ENCODE measurements at places on chromosomes 16 and 17. TPM values are rescaled to one million over a fixed set of nuclear protein-coding genes. Genes with fewer than 3 reads are reported as not detected.
A peak's percentile ranks its signal among the peaks of the same experiment; 100 is the strongest.

GRCh38 chr16:50238868-50239301 lies 27.5 kb upstream of the ADCY7 start:
- no peak for DNase-seq

DNA sequence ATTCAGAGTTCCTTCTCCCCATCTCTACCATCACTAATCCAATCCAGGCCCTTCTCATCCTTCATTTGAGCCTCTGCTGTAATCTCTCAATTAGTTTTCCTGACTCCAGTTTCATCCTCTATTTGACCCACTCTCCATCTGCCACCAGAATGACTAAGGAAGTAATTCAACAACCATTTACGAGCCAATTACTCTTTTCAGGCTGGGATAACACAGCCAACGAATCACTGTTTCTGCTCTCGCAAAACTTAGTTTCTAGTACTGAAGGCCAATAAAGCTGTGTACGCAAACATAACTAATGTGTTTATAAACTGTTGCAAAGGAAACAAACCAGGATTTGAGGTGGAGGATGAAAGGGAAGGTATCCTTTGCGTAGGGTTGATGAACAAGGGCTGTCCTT lies 53.7 kb downstream of the MAP2K6 start:
- no peak for DNase-seq

The C17orf107 gene
- not detected for total RNA-seq

- no peak for DNase-seq
Observed at GRCh38 chr16:87107201-87107600, 210.0 kb downstream of the C16orf95 start.

The MCRIP1 gene
- total RNA-seq, result 36.2 TPM

- no peak for DNase-seq
Observed at GRCh38 chr16:75792771-75793492, 66.6 kb upstream of the CPHXL start.

DNA sequence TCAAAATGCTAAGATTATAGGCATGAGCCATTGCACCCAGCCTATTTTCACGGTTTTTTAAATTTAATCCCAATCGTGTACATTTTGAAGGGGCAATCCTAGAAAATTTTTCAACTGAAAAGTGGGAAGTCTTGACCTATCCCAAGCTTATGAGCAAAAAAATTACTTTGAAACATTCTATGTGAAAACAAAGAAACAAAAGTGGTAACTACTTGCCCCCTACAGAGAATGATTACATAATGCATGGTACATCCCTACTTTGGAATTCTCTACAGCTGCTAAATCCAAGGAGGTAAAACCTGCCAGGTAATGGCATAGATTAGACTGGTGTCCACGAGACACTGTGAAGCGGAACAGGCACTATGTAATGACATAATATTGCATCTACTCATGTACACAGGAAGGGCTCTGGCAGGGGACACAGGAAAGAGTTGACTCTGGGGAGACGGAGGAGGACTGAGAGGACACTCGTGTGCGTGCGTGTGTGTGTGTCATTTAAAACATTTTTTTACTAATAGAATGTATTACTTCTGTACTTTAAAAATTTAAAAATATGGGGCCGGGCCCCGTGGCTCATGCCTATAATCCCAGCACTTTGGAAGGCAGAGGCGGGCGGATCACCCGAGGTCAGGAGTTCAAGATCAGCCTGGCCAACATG lies 15.7 kb downstream of the ASGR2 start:
- DNase-seq, result no peak

DNA sequence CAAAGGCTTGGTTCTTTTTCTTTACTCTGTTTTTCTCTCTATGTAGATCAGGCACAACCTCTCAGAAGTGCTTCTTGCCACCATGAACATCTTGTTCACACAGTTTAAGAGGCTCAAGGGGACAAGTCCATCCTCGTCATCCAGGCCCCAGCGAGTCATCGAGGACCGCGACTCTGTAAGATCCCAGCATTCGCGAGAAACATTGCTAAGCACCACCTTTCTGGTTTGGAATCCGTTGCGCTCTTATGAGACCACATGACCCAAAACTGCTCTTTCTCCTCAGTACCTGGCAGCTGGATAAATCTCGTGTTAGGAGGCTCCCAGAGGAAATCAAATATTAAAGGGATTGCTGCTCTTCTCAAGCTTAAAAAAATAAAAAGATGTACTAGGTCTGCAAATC lies 23.3 kb upstream of the SLC12A3 start:
- DNase-seq, result no peak

The PIK3R6 gene
- total RNA-seq, result 0.16 TPM

GRCh38 chr17:8255499-8255898 lies 6.4 kb downstream of the PFAS start:
- DNase-seq, result no peak

The STARD3 gene
- 41.7 TPM for total RNA-seq

DNA sequence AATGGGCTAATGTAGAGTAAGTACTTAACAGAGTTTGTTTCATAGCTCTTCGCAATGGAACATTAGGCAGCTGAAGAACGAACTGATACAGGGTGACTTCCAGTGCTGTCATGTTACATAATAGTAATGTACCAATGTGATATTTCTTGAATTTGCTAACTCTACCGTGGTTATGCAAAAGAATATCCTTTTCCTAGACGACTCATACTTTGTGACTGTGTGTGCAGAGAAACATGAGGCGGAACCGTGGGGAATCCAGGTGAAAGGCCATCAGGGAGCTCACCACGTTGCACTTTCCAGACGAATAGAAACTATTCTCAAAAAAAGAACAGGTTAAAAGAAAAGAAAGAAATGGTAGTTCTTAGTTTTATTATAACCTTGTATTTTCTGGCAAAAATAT lies 13.2 kb downstream of the NOB1 start:
- no peak for DNase-seq

The KCNH6 gene
- not detected for total RNA-seq

DNA sequence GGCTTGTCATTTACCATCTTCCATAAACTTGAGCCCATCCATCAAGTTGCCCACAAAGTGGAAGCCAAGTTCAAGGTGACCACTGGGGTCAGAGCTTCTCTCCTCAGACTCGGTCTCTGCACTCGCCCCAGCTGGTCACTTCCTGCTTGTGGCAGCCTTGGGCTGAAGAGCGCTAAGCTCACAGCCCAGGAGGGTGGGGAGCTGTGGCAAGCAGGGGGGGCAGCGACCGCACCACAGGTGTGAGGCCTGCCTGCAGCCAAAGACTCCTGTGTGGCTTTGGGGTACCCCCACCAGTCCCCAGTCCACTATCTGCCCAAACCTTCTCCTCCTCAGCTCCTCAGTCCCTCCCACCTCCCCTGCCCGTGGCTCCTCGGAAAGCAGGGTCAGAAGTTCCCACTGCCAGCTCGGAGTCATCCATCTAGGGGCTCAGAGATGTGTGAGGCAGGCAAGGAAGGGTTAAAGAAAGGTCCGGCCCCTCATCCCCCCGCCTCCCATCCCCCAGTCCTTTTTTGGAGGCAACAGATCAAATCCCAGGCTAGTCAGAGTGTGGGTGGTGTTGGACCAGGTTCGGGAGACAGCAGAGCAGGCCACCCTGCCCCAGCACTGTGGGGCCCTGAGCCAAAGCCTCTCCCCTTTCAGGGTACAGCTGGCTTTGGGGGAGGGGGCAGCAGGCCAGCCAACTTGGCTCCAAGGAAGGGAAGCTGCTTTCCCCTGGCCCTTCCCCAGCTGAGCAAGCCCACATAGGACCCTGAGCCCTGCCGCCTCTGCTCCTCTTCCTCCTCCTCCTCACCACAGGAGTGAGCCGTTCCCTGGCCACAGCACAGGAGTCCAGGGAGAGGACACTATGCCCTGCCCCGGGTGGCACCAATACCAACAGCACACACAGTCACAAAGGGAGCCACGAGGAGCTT lies 3.2 kb downstream of the CSF3 start:
- DNase-seq, result peak; percentile 90

- no peak for DNase-seq
Observed at GRCh38 chr16:22337849-22338635, 36.4 kb downstream of the CDR2 start.

DNA sequence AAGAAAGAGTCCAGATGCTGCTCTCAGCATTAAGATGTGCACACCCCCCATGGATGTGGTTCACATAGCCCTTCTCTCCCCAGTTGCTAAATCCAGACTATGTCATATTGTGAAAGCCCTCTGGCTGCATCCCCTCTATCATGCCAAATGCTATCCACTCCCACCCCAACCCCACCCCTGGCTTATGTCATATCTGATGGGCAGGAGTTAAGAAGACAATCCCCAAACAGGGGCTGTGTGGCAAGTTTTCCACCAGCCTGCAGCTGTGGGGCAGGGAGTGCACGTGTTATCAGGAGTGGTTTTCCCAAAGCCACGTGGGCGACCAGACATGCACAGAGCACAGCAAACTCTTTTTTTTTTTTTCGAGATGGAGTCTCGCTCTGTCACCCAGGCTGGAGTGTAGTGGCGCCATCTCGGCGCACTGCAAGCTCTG lies 10.0 kb downstream of the FAM117A start:
- no peak for DNase-seq

GRCh38 chr16:53773150-53773846 lies 69.3 kb downstream of the FTO start:
- no peak for DNase-seq

The ABCA8 gene
- 23.3 TPM for total RNA-seq

The MFAP4 gene
- total RNA-seq, result 11.0 TPM

DNA sequence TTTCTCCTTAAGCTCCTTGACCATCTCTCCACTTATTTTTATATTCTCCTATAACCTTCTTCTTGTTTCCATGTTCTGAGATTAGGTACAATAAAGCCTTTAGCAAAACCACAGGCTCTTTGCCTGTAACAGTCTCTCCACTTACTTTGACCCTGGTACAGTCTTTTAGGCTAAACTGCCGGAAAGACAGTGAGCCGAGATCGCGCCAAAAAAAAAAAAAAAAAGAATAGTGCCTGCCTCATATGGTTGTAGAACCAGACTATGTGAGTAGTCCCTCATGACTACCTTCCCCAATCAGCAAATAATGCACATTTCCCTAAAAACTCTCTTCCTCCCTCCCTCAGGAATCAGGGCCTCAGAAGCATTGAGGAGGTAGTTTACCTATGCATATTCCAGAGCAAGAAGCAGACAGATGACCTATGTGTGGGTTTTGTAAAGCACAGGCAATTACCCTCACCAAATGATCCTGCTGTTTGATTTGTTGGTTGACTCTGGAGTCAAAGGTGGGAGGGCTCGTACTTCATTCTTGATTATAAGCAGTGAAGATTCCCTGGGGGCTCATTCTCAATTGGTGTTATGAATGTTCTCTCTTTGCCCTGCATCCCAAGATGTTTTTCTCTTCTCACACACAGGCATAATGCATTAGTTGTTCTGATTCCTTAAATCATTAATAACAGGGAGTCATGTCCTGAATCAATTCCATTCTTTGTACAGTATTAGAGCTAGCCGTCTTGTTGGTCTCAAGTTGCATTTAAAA lies 8.9 kb upstream of the NME1 start:
- DNase-seq, result no peak

DNA sequence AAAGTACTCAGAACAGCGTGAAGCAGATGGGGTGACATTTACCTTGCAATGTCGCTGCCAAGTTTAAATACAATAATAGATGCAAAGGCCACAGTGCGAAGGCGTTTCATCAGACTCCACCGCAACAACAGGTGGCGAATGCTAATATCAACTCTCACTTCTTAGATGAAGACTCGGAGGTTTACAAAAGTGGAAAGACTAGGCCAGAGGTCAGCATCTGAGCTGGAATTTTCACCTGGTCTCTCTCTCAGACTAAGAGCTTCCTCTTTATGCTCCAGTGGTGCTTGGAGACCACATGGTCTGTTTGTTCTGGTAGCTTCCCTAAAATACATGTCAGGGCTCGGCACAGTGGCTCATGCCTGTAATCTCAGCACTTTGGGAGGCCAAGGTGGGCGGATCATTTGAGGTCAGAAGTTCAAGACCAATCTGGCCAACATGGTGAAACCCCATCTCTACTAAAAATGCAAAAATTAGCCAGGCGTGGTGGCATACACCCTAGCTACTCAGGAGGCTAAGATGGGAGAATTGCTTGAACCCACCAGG lies 169.1 kb downstream of the XYLT1 start:
- peak; percentile 56 for DNase-seq

DNA sequence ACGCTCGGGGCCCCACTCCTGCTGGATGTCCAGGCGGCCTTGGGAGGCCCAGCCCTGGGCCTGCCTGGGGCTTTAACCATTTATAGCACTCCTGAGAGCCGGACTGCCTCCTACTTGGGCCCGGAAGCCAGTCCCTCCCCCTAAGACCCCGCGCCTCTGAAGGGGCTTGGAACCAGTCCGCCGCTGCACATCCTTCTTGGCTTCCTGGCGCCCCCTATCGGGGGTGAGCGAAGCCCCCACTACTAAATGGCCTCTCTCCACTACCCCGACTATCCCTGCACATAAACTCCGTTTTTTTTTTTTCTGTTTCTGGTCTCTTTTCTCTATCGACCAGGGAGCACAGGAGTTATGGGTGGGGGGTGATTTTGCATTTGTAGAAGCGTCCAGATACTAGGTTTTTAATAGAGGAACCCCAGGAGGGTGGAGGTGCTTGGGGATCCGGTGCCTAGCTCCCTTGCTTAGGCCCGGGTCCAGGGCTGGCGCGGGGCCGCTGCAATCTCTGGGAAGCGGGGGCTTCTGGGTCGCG lies 633 bp upstream of the NOL3 start:
- no peak for DNase-seq

The GPRC5C gene
- 134 TPM for total RNA-seq

DNA sequence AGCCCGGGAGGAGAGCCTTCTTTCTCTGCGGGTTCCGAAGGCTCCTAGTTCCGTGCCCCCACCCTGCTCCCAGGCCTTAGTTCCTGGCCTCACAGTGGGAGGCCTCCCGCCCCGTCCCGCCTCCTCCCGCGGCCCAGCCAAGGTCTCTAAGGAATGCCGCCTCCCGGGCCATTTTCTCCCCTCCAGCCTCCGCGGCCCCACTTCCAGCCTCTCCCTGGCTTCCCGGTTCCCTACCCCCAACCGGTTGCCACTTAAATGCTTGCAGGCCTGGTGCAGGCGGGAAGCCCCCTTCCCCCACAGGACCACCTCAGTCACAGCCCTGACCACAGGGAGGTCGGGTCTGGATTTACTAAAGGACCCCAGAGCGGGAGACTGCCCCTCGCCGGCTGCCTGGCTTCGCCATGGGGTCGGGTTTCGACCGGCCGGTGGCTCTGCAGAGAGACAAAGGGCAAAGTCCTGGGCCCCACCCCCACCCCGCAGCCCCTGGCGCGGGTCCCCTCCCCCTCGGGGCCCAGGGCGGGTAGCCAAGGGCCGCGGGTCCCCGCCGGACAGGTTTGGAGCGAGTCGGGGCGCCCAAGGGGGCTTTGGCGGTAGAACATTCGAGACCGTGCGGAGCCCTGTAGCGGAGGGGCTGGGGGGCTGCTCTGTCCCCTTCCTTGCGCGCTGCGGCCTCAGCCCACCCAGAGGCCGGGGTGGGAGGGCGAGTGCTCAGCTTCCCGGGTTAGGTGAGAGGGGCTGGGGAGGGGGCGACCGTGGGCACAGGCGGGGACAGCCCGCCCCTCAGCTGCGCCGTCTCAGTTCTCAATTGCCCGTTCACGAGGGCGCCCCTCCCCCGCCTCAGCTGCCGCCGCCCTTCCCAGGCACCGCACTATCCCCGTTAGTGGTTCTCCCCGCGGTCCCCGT lies 16.4 kb downstream of the IGF2BP1 start:
- no peak for DNase-seq

- DNase-seq, result no peak
Observed at GRCh38 chr16:28845293-28845692, 855 bp downstream of the TUFM start.

The OR2C1 gene
- total RNA-seq, result not detected

- DNase-seq, result no peak
Observed at GRCh38 chr17:5980941-5981340, 89.2 kb upstream of the WSCD1 start.

The CHRNE gene
- total RNA-seq, result 1.9 TPM

The SLC47A1 gene
- 34.2 TPM for total RNA-seq

Measured in gastrocnemius medialis (tissue), 4 donors.